ENCODE measurements at places on chromosomes 1 and 21. TPM values are rescaled to one million over a fixed set of nuclear protein-coding genes. Genes with fewer than 3 reads are reported as not detected.

The AGRN gene
- total RNA-seq: 35.8 TPM

The A3GALT2 gene
- total RNA-seq: not detected

The SLC35F3 gene
- total RNA-seq: 0.57 TPM

GRCh38 chr21:28817871-28818270, 174.8 kb downstream of the LTN1 start:
- H3K36me3 ChIP-seq: no peaks in the 10 kb centered on the region
- H3K27ac ChIP-seq: no peak overlapping the region
- H3K4me3 ChIP-seq: no peak overlapping the region
- no peak for DNase-seq
- no peaks in the 10 kb centered on the region for H3K4me1 ChIP-seq

DNA sequence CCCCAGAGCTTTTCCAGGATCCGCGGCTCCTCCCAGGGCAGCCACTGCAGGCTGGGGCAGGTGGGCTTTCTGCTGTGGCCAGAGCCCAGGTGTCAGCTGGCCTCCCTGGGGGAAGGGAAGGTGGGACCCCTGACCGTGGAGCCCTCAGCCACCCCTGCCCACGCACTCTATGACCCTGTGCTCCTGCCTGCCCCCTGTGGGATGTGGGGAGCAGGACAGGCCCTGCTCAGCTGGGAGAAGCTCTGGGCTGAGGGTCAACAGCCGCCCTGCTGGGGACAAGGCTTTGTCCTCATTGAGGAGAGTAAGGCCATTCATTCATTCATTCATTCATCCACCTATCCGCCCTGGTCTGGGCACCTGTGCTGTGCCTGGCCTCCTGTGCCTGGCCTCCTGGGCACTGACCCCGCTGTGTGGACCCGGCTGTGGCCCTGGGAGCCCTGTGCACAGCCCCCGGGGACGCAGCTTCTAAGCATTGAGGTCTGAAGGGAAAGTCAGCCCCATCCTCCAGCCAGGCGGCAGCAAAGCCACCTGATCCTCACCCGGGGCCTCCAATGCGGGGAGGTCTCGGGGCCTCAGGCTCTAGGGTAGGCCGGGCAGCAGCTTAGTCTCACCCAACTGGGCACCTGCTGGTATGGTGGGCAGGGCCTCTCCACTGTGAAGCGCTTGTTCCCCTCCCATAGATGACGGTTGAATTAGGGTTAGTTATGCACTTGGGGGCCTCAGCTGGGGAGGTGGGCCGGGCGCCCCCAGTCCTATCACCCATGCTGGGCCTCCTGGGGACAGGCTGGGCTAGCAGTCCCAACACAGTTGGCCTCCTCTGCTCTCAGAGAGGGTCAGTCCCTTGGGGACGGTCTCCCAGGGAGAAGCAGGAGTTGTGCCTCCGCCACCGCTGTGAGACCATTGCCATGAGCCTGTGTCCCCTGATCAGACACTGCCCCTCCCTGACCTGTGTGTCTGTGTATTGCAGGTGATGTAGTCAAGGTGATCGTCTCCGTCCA, 6.0 kb downstream of the TNFRSF14 start:
- peaks cover 6% of the 10 kb centered on the region for H3K4me1 ChIP-seq
- H3K27me3 ChIP-seq: no peaks in the 10 kb centered on the region
- peaks cover 59% of the 10 kb centered on the region for H3K36me3 ChIP-seq
- H3K4me3 ChIP-seq: no peak overlapping the region
- no peak overlapping the region for H3K27ac ChIP-seq

GRCh38 chr1:33957854-33958253, 94.0 kb downstream of the HMGB4 start:
- H3K4me1 ChIP-seq: no peaks in the 10 kb centered on the region
- H3K27ac ChIP-seq: no peak overlapping the region
- no peaks in the 10 kb centered on the region for H3K36me3 ChIP-seq
- no peak for DNase-seq
- H3K4me3 ChIP-seq: no peak overlapping the region

- DNase-seq: no peak
- no peak overlapping the region for H3K4me3 ChIP-seq
- no peaks in the 10 kb centered on the region for H3K4me1 ChIP-seq
- no peak overlapping the region for H3K27ac ChIP-seq
Measured at GRCh38 chr1:47577303-47578025, 139.6 kb downstream of the FOXD2 start.

GRCh38 chr1:164596172-164596571, 37.2 kb downstream of the PBX1 start:
- H3K27me3 ChIP-seq: no peaks in the 10 kb centered on the region
- H3K27ac ChIP-seq: no peak overlapping the region
- H3K36me3 ChIP-seq: peaks cover 20% of the 10 kb centered on the region
- H3K4me3 ChIP-seq: no peak overlapping the region
- DNase-seq: no peak

DNA sequence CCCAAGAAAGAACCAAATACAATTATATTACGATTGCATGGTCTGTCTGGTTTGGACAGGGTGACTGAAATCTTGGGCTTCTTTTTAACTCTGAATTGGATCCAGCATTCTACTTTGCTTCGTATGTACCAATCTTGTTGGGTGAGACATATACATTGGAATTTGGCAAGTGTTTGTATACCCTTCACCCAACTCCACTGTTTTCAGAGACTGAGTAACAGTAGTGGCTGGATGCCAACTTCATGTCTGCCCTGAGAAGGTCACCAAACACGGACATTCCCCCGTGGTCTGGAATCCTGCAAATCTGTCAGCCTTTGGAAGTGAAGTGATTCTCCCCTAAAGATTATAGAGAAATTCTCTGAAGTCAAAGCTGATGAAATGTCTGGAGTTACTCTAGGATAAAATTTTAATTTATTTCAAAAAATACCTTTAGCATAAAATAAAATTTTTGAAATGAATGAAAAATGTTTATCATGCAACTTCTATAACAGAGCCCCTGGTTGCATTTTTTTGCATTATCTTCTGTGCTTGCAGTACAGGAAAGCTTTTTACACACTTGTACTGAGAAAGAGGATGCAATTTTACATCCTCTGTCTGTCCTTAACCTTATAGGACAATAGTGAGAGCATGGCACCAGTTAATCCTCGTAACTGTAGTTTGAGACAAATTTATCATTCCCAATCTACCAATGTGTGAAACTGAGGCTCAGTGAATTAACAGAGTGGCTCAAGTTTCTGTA, 201.8 kb downstream of the DISC1 start:
- no peak overlapping the region for H3K27ac ChIP-seq
- H3K4me1 ChIP-seq: peaks cover 5% of the 10 kb centered on the region
- no peaks in the 10 kb centered on the region for H3K27me3 ChIP-seq
- no peak overlapping the region for H3K4me3 ChIP-seq
- no peaks in the 10 kb centered on the region for H3K36me3 ChIP-seq
- no peak for DNase-seq

DNA sequence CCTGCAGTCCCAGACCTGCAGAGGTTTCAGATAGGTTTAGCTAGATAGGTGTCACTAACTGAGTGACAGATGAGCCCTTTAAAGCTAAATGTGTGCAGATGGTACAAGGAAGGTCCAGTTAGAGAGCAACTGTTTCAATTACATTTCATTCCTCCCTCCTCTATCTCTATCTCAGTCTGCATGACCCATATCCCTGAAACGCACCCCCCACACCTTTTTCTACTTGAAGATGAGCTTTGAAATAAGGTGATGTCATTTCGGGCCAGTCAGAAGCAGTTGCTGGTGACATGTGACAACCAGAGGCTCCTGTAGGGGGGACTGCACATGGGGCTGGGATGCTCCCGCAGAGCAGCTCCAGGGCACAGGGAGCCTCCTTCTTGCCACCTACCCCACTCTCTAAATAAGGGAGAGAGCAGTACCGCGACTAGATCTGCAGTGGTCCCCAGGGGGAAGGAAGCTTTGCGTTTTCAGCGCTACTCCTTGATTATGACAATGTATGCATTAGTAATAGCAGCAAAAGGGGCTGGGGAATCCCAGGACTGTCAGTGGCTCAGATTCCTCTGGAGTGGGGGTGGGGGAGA, 4.3 kb downstream of the ATP8B2 start:
- peaks cover 40% of the 10 kb centered on the region for H3K4me1 ChIP-seq
- DNase-seq: no peak
- H3K4me3 ChIP-seq: no peak overlapping the region
- no peaks in the 10 kb centered on the region for H3K36me3 ChIP-seq

- no peak overlapping the region for H3K27ac ChIP-seq
- no peak for DNase-seq
- H3K36me3 ChIP-seq: no peaks in the 10 kb centered on the region
- H3K27me3 ChIP-seq: no peaks in the 10 kb centered on the region
Measured at GRCh38 chr21:28927130-28927529, 65.5 kb downstream of the LTN1 start.
